ENCODE measurements at places on chromosomes 5 and 9.

DNA sequence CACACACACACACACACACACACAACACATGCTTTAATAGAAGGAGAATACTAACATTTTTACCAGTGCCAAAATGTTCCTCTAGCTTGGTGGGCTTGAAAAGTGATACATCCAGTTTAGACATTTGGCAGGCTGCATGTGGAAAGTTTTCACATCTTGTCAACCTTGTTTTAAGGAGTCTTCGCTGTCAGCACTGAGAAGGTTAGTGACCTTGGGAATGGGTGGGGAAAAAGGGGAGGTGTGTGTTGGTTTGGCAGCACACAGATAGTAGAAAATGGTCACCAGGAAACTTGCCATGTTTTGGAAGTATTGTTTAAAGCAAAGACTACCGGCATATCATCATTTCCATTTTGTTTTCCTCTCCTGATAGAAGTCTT, 346.5 kb upstream of the ADAMTSL1 start:
- DNase-seq: no peak
- no peaks in the 10 kb centered on the region for H3K36me3 ChIP-seq
- no peak overlapping the region for H3K27ac ChIP-seq
- H3K27me3 ChIP-seq: no peaks in the 10 kb centered on the region
- no peaks in the 10 kb centered on the region for H3K4me1 ChIP-seq
- H3K4me3 ChIP-seq: no peak overlapping the region

DNA sequence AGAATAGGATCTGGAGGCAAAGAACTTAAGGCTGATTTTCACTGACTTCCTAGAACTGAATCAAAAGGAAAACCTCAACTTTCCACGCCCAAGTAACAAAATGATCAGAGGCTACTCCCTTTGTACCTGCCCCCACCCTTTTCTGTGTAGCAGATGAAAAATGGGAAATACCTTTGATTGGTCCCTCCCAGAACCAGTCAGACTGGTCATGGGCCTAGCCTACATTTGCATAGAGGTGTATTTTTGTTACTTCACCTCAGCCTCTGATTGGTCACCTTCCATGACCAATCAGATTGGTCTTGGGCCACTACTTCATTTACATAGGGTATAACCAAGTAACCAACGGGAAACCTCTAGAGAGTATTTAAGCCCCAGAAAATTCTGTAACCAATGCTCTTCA, 1553.5 kb upstream of the C9orf72 start:
- H3K27me3 ChIP-seq: peaks cover 2% of the 10 kb centered on the region
- no peak for DNase-seq
- no peak overlapping the region for H3K27ac ChIP-seq
- peaks cover 9% of the 10 kb centered on the region for H3K36me3 ChIP-seq
- H3K4me1 ChIP-seq: no peaks in the 10 kb centered on the region

GRCh38 chr9:70586476-70586875, 172.0 kb upstream of the KLF9 start:
- no peaks in the 10 kb centered on the region for H3K36me3 ChIP-seq
- peaks cover 1% of the 10 kb centered on the region for H3K27me3 ChIP-seq
- H3K4me3 ChIP-seq: no peak overlapping the region
- no peak for DNase-seq
- no peak overlapping the region for H3K27ac ChIP-seq

DNA sequence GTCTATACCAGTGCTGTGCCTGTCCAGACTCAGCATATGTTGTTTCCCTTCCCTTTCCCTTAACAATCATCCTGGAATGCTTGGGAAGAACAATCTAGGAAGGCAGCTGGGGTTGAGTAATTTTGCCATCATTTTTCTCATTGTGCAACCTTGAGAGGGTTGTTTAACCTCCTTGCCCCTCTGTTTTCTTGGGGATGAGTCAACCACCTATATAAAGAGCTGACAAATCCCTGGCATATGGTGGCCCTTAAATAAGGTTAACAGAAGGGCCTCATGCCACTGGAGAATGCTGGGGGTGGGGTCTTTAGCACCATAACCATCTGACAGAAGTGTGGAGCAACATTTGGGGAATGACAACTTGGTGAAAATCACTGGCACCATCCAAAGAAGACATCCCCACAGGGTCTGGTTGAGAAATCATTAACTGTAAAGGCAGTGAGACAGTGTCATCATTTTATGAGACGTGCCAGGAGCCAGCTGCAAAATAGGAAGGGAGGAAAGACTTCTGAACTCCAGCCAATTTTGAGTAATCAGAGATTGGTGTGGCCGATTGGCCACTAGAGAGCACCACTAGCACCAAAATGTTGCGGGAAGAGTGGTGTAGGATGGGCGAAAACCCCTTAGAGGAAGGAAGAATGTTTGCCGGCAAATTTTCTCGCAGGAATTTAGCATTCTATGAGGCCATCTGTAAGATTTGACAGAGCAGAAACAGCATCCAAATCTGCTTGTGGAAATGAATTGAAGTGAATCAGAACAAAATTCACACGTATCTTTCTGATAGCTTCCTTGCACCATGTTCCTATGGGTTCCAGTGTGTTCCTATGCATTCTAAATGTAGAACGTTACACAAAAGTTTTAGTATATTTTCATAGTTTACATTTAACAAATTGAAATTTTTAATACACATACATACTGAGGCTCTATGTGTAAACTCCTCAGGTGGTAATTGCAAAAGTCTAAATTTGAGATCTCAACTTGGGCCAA, 113.8 kb downstream of the MSX2 start:
- DNase-seq: peak; percentile 6
- H3K27me3 ChIP-seq: peaks cover 3% of the 10 kb centered on the region
- no peaks in the 10 kb centered on the region for H3K36me3 ChIP-seq

DNA sequence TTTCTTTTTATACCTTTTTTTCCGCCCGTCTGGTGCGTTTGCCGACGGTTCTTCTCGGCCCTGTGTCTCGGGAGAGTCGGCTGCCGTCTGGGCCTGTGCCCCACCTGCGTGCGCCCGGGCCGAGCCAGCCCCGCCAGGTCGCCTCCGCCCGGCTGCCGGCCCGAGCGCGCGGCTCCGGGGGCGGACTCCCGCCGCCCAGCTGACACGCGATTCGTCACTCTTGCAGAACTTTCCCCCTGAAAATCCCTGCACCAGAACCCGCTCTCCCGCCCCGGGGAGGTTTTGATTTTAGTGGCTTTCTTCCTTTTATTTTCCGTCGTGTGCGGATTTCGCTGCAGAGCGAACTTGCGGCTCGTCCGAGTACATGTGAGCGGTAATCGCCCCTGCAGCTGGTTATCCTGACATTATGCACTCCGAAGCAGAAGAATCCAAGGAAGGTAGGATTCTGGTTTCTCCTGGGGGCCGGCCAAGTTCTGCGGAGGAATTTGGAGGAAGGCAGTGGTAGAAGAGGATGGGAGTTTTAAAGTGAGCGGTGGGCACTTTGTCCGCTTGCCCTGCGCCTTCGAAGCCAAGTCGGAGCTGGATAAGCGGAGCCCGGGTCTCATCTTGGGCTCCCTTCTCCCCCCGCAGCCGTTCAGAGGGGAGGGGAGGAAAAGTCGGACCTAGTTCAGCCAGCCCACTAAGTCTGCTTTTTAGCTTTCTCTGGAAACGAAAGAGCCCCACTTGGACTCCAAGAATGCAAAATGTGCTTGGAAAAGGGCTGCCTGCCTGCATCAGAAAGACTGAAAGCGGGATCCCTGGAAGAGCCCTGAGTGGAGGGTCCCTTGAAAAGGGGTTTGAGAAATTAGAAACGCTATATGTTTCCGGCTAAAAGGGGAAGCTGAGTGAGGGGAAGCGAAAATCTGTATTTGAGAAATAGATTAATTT, at the start of gene TNFAIP8:
TNFAIP8 (plus strand) TSS at position 335 of the 927 bp plus-strand sequence; CDS start at position 407, 72 bp downstream.
- no peaks in the 10 kb centered on the region for H3K36me3 ChIP-seq
- H3K27ac ChIP-seq: no peak within 1 kb of the TSS
- peak; percentile 38 for DNase-seq
- peak within 1 kb of the TSS; percentile 90 for H3K4me3 ChIP-seq

GRCh38 chr5:130106480-130106879, 202.2 kb downstream of the CHSY3 start:
- no peak for DNase-seq
- H3K27me3 ChIP-seq: no peaks in the 10 kb centered on the region
- H3K4me1 ChIP-seq: no peaks in the 10 kb centered on the region
- no peak overlapping the region for H3K27ac ChIP-seq

DNA sequence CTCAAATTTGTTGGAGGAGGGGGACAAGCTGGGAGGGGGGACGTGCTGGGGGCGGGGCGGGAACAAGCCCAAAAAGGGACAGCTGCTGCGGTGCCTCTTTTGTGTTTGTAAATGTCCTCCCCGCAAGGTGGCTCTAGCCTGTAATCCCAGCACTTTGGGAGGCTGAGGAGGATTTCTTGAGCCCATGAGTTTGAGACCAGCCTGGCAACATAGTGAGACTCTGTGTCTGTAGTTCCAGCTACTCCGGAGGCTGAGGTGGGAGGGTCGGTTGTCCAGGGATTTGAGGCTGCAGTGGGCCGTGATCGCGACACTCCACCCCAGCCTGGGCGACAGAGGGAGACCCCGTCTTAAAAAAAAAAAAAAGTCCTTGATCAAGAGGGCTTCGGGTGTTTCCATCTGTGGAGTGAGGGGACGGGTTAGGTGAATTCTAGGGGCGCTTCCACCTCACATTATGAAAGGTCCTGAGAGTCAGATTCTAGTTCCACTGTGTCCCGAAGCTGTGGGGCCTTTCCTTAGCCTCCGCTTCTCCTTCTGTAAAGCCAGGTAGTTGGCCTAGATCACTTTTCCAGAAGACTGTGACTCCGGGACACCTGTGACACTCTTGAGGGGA, 779 bp upstream of the CTNNA1 start:
- H3K36me3 ChIP-seq: peaks cover 18% of the 10 kb centered on the region
- H3K4me3 ChIP-seq: peak overlapping the region; percentile 91
- H3K27me3 ChIP-seq: peaks cover 14% of the 10 kb centered on the region
- H3K4me1 ChIP-seq: peaks cover 25% of the 10 kb centered on the region
- peak overlapping the region; percentile 91 for H3K27ac ChIP-seq
- peak; percentile 19 for DNase-seq

DNA sequence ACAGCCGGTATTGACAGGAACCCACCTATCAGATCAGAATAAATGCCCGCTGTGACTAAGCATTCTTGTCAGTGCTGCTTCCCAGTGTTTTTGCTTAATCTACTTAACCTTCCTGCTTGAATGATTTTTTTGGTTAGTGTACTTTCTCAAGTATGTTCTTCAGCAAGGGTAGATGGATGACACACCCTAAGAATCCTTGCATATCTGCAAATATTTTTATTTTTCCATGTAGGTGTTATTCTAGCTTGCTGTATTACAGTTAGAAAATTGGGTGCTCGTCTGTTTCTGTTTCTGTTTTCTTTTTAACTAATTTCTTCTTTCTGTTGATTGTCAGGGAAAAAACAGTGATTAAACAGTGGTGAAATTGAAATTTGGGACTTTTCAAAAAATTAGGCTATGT, 64.5 kb downstream of the SEC61B start:
- H3K36me3 ChIP-seq: no peaks in the 10 kb centered on the region
- no peak for DNase-seq
- no peak overlapping the region for H3K27ac ChIP-seq
- H3K27me3 ChIP-seq: no peaks in the 10 kb centered on the region

GRCh38 chr9:25302601-25303000, 375.6 kb downstream of the TUSC1 start:
- no peaks in the 10 kb centered on the region for H3K36me3 ChIP-seq
- DNase-seq: no peak

DNA sequence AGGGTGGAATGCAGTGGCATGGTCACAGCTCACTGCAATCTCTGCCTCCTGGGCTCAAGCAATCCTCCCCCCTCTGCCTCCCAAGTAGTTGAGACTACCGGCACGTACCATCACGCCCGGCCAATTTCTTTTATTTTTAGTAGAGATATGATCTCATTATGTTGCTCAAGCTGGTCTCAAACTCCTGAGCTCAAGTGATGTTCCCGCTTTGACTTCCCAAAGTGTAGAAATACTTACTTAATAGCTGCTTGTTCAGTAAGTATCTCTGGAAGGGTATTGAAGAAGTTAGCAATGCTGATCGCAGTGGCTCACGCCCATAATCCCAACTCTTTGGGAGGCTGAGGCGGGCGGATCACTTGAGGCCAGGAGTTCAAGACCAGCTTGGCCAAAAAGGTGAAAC, 35.7 kb upstream of the PLIN2 start:
- H3K27ac ChIP-seq: no peak overlapping the region
- no peaks in the 10 kb centered on the region for H3K36me3 ChIP-seq
- DNase-seq: no peak
- no peak overlapping the region for H3K4me3 ChIP-seq
- H3K4me1 ChIP-seq: peaks cover 12% of the 10 kb centered on the region
- H3K27me3 ChIP-seq: peaks cover 9% of the 10 kb centered on the region

DNA sequence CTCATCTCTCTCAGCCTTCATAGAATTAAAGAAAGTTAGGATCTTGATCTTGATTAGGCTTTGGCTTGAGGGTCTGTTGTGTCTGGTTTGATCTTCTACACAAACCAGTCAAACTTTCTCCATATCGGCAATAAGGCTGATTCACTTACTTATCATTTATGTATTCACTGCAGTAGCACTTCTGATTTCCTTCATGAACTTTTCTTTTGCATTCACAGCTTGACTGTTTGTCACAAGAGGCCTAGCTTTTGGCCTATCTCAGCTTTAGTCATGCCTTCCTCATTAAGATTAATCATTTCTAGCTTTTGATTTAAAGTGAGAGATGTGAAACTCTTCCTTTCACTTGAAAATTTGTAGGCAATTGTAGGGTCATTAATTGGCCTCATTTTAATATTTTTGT, 62.8 kb downstream of the SH3RF2 start:
- no peak for DNase-seq
- H3K4me1 ChIP-seq: no peaks in the 10 kb centered on the region
- no peak overlapping the region for H3K4me3 ChIP-seq
- no peak overlapping the region for H3K27ac ChIP-seq
- H3K27me3 ChIP-seq: no peaks in the 10 kb centered on the region

DNA sequence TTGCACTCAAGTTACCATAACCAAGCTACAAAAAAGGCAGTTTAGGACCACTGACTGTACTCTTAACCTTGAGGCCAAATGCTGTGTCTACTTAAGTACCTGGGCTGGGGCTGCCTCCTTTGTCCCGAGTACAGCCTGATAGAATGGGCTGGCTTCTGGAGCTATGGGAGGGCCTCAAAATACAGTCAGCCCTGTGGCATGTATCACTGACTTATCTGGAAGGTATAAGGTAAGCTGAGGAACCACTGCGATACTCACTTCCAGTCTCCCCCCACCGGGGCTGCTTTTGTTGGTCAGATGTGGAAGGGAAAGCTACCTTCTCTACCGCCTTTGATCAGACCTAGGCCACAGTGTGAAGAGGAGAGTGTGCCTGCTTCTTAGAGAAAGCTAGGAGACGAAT, 404.8 kb downstream of the ARHGEF28 start:
- DNase-seq: no peak
- no peaks in the 10 kb centered on the region for H3K27me3 ChIP-seq
- H3K27ac ChIP-seq: no peak overlapping the region
- peaks cover 15% of the 10 kb centered on the region for H3K4me1 ChIP-seq
- H3K36me3 ChIP-seq: no peaks in the 10 kb centered on the region

DNA sequence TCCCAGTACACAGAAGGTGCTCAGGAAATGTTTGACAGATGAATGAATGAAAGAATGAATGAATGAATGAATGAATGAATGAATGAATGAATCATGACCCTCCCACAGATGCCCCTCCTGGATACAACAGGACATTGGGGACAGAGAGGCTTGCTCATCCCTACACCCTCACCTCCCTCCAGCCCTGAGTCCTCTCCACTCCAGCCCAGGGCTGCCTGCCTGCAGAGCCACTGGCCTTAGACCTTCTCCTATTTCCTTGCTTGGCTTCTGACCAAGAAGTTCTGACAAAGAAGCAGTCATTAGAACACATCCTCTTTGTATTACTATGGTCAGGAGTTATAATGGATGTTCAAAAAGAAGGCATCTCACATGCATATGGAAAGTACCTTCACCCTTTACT, 240.7 kb upstream of the DAPK1 start:
- no peaks in the 10 kb centered on the region for H3K36me3 ChIP-seq
- peaks cover 5% of the 10 kb centered on the region for H3K27me3 ChIP-seq
- H3K4me1 ChIP-seq: peaks cover 11% of the 10 kb centered on the region
- no peak for DNase-seq
- H3K27ac ChIP-seq: no peak overlapping the region
- H3K4me3 ChIP-seq: no peak overlapping the region
